ENCODE measurements at places on chromosomes 1 and 21.

DNA sequence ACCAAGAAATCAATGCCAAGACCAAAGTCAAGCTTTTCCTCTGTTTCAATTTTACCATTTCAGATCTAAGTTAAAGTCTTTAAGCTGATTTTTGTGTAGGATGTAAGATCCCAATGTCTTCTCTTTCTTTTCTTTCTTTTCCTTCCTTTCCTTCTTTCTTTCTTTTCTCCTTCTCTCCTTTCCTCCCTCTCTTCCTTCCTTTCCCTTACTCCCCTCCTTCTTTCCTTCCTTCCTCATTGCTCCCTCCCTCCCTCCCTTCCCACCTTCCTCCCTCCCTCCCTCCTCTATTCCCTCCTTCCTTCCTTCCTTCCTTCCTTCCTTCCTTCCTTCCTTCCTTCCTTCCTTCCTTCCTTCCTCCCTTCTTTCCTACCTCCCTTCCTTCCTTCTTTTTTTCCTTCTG lies 197.5 kb downstream of the KCNT2 start:
- DNase-seq, result no peak

DNA sequence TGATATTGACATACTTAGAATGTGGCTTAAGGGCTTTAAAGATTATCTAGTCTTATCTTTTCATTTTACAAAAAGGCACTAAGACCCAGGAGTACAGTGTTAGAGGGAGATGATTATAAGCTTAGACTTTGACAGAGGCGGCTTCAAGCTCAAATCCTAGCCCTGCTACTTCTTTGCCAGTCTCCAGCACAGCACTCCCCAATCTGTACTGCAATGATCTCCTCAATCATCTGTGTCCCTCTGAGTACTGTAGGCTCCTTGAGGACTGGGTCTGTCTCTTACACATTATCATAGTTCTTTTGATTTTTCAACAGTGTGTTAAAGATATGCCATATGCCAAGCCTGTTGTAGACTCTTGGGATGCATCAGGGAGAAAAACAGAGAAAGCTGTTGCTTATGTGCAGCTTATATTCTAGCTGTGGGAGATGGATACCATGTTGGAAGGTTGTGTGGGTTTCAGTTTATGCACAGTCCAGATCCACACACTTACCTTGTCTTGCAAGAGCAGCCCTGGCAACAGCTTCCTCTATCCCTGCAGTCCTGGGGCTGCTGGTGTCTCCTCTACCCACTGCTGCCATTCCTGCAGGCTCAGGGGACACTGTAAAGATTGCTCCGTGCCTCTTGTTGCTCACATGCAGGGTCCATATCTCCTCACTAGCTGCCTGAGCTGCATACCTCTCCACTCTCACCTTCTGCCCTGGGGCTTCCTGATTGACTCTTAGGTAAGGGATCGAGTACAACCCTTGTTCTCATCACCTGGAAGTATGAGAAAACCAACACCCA lies 103.9 kb upstream of the TSPAN2 start:
- DNase-seq, result no peak

- no peak for DNase-seq
Observed at GRCh38 chr1:219537223-219537631, 75.7 kb downstream of the ZC3H11B start.

DNA sequence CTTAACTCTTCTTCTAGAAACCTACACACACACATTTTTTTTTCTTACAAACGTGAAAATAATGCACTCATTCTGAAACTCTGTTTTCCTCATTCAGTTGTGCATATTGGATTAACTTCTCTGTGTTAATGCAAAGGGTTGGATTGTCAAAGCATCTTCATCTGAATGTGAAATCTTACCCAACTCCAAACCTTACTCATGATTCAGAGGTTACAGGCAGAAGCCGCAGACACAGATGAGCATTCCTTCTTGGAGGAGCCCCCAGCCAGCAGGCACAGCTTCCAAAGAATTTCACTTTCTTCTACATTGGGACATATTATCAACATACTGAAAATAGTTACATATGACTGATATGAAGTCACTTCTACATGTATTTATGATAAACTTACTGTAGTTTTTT lies 15.7 kb downstream of the PATJ start:
- DNase-seq, result no peak

GRCh38 chr1:99852648-99853047 lies 2.5 kb downstream of the AGL start:
- DNase-seq, result no peak

DNA sequence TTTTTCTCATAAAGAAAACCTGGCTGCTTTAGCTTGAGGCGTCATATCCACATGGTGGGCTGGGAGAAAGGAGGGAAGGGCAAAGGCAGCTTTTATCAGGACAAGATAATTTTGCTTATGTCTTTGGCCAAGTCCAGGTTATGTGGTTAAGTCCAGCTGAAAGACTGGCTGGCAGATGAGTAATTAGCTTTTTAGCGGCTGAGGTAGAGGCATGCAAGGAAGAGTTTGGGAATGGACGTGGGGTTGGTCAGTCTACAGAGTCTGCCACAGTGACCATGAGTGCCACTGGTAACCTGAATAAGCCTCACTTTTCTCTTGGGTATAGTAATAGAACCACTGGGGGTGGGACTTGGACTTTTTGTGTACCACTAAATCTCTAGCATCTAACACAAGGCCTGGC lies 39.8 kb downstream of the NEK7 start:
- DNase-seq, result no peak

DNA sequence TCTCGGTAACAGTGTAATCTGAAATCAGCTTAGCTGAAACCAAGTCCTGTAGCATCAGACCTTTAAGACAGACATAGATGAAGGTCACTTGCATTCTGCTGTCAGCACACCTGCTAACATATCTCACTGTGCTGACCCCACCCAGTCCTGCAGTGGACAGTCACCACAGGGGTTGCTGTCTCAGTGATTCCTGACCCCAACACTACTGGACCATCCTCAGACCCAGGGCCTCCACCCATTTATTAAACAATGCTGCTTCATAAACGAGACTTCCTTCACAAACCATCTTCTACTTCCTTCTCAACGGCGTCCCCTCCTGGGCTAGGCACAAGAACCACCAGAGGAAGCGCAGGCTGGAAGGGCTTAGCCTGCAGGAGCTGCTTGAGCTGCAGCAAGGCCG lies 17.8 kb upstream of the LSS start:
- no peak for DNase-seq

DNA sequence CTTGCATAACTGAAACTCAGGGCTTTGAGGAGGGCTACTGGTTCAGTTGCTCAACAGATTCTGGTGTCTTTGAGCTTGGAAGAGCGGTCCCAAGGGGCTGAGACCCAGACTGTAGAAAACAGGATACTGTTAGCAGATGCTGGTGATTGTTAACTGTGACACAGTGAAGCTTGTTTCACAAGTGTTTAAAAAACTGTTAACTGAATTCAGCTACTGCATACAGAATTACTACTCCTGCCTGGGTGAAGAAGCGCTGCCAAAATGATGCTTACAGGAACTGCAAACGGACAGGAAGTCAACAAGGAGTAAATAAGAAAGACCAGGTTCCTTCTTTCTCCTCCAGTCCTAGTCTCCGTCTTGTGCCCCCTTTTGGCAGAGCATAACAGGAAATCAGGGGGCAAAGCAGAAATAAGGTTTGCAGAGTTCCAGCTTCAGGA lies 195.3 kb upstream of the USP25 start:
- no peak for DNase-seq

DNA sequence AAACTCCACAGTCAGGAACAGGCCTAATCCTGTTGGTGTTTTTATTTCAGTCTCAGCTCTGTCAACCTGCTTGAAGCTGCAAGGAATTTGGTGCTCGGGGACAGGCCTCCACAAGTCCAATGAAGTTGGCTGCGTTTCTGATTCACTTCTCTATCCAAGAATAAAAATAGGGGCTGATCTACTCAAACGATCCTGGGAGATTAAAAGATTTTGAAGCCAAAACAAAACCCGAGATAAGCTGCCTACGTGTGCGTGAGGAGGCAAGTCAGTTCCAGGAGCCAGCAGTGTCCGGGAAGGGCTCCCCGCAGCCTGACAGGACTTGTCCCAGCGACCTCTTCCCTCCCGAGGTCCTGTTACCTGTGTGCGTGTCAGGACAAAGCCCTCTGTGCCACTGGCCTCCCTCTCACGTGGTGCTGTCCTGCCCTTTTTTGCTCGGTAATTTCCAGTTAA lies 98.0 kb downstream of the ETS2 start:
- DNase-seq, result no peak
